ENCODE measurements at places on chromosomes 5 and 9.
A peak's percentile ranks its signal among the peaks of the same experiment; 100 is the strongest.

- DNase-seq: peak; percentile 80
Observed at GRCh38 chr9:109156708-109157107, 10.3 kb downstream of the FRRS1L start.

DNA sequence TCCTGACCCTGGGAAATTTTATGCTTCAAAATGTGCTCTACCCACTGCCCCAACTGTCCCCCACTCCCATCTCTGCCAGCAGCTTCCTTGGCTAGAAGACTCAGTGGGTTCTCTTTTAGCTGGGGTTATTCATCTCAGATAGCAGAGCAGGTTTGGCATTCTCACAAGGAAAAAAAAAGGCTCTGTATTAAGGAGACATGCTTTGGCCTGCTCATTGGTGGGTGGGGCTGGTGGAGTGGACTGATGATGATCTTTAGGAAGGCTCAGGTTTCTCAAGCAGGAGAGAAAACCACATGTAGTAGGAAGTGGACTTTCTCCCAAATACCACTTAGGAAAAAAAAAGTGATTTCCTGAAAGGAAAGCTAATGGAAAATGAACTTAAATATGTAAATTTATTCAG, 279.2 kb upstream of the ZNF462 start:
- no peak for DNase-seq

DNA sequence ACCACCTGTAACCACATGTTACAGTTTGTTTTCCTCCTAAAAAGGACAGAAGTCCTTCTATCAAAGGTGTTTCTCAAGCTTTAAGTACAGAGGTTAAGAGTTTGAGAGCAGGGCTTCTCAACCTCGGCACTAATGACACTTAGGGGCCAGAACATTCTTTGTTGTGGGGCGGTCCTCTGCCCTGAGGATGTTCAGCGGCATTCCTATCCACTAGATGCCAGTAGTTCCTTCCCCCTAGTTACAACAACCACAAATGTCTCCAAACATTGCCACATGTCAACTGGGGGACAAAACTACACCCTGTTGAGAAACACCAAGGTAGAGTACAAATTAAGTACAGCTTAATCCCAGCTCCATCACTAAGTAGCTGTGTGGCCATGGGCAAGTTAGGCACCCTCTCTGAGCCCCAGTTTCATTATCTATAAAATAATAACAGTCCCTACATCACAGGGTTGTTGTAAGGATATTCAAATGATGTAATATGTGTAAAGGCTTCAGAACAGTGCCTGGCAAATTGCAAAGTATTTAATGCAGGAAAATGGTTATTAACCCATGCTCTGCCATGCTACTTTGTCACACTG, 44.6 kb downstream of the PIP5K1B start:
- peak; percentile 32 for DNase-seq

DNA sequence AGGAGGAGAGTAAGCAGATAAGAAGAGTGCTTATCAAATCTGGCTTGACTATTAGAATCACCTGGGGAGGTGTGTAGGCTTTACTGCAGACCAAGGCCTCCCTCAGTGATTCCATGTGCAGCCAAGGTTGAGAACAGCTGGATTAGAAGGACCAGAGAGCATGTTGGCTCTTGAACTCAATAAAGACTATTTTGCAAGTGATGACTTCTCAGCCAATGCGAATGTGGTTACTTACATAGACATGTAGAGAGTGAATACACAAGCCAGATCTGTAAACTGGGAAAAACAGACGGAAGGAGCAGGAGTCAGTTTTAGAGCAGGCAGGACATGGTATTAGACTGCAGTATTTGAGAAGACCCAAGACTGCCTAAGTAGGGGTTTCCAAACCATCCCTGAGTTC, 48.5 kb downstream of the MAMDC2 start:
- DNase-seq: no peak

DNA sequence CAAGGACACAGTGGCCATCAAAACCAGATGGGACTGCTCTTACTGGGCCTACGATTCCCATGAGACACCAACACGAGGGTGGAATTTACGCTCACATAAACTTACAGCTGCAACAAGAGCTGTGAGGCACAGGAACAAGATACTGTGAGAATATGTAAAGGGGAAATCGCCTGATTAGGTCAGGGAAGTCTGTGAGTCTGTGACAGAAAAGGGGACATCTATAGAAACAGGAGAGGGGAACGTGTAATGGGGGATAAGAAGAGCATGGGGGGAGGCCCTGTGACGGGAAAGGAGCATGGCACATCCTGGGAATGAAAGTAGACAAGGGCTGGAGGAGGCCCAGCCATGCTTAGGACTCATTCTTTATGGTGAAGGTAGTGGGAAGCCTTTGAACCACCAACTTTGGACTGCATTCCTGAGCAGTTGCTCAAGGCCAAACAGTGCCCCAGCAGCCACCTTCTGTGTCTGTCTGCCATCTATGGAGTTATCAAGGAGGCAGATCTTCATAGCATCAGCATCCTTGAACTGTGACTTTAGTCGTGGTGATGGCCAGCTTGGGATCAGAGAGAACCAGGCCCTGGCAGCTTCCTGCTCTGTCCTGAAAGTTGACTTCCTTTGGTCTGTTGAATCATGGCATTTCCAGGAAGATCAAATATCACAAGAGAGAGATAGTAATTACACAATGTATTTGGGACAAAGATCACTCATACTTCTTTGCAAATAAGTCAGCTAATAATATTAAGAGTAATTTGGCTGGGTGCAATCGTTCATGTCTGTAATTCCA, 87.9 kb upstream of the FAM169A start:
- no peak for DNase-seq

Data from erythroblast (primary cell).